ENCODE measurements at places on chromosomes 11 and 22.

- peak; percentile 51 for DNase-seq
Measured at GRCh38 chr22:17368554-17369438, 464 bp upstream of the CECR2 start.

DNA sequence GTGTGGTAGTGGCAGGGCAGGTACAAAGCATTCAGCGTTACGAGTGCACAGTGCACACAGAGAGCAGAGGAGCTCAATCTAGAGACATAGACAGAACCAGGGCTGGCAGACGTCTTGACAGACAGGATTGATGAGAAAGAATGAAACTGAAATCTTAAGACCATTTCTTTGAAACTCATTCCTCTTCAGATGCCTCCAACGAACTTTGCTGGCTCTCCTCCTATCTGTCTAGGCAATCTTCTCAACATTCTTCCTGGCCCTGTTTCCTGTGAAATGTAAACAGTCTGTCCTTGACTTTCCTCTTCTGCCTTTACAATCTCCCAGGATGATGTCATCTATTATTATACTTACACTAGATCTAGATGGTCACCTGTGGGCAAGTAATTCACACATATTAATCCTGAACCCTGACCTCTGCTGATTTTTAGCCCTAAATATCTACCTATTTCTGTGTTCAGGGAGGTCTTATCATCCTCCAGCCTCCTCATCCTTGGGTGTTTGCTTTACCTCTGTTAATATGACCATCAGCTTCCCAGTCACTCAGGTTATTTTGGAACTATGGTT lies 119.5 kb downstream of the ENTHD1 start:
- DNase-seq, result no peak

DNA sequence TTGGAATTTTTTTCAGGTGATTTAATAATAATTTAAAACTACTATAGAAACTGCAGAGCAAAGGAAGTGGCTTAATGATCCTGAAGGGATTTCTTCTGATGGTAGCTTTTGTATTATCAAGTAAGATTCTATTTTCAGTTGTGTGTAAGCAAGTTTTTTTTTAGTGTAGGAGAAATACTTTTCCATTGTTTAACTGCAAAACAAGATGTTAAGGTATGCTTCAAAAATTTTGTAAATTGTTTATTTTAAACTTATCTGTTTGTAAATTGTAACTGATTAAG lies 3.4 kb downstream of the MALAT1 start:
- DNase-seq, result no peak

DNA sequence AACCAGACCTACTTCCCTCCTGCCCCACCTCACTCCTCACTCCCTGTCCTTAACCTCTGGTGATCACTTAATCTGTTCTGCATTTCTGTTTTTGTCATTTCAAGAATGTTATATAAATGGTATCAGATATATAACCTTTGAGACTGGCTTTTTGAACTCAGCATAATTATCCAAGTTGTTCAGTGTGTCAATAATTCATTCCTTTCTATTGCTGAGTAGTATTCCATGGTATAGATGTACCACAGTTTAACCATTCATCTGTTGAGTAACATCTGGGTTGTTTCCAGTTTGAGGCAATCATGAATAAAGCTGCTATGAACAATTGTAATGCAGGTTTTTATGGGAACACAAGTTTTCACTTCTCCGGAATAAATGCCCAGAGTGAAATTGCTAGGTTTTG lies 34.6 kb upstream of the B3GNT6 start:
- DNase-seq, result no peak

GRCh38 chr22:44179196-44179988 lies 1.3 kb upstream of the PARVG start:
- DNase-seq, result no peak

- DNase-seq, result no peak
Measured at GRCh38 chr11:88398372-88398771, 60.8 kb upstream of the CTSC start.

GRCh38 chr11:86787018-86787536 lies 13.3 kb upstream of the PRSS23 start:
- no peak for DNase-seq

GRCh38 chr11:56545531-56545930 lies 2.5 kb upstream of the OR5M11 start:
- no peak for DNase-seq

DNA sequence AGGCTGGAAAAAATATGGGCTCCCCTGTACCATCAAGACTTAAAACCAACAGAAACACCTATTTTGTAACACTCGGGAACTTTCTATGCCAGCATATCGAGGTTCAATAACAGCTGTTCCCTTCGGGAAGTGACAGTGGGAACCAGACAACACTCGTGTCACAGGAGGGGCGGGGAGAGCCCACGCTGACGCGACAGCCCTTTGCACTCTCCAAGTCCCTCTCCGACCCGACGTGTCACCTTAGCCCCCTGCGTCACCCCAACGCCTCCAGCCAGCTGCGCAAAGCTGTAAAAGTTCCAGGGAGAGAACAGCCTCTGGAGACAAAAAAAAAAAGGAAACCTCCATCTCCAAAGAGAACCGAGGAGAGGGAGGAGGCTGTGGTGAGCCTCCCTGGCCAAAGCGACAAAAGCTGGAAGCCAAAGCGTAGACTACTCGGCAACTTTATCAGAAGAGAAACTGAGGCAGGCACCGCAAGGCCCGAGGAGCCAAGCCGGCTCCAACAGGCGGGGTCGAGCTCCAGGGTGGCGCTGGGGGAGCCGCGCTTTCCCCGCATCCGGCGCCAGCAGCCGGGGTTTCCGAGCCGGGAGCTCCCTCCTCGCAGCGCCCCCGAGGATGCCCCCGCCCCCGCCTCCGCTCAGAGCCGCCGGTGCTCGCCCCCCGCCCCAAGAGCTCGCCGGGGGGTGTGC lies 751 bp downstream of the ARFGAP3 start:
- peak; percentile 40 for DNase-seq

DNA sequence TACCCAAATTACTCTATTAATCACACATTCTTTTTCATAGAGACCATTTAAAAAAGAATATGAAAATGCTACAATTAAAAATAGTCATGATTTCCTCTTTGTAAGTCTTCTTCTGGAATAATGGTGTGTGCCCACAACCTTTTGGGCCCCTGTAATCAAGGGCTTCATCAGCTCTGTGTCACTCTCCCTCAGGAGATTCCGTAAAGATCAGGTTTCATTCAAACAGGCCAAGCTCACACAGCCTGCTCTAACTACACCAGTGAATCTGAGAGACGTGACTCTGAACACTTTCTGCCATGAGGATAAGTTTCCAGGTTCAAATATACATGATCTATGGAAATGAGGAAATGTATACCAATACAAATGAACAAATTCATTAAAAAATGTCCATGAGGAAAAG lies 9.5 kb downstream of the DRICH1 start:
- no peak for DNase-seq

GRCh38 chr11:61800331-61801281 lies 7.9 kb downstream of the FEN1 start:
- DNase-seq, result no peak

GRCh38 chr22:46918197-46918596 lies 155.7 kb downstream of the TBC1D22A start:
- DNase-seq, result no peak

DNA sequence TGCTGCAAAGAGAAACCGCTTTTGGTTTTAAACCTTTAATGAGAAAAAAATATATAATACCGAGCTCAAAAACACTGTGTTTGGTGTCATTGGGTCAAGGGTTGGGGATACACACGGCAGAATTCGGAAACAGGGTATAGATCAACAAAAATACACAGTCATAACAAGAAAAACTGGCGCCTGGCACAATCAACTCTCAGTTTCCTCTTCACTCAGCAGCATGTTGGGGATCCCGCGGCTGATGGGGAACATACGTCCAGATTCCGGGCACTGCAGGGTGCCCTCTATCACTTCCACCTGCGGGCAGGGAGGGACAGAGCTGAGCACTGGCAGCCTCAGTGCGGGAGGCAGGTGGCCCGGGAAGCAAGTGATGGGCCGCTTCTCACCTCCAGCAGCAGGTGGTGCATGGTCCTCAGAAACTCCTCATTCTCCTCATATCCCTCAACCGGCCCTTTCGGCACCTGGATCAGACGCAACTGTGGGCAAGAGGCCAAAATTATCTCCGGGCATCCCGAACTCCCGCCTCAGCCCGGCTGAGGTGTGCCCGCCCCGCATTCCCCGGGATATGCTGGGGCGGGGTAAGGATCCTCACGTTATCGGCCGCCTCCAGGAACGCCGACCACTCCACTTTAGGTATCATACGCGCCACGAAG lies 561 bp downstream of the TRMT112 start:
- DNase-seq, result peak; percentile 60

- DNase-seq, result no peak
Measured at GRCh38 chr11:108576523-108576922, 17.0 kb downstream of the EXPH5 start.

DNA sequence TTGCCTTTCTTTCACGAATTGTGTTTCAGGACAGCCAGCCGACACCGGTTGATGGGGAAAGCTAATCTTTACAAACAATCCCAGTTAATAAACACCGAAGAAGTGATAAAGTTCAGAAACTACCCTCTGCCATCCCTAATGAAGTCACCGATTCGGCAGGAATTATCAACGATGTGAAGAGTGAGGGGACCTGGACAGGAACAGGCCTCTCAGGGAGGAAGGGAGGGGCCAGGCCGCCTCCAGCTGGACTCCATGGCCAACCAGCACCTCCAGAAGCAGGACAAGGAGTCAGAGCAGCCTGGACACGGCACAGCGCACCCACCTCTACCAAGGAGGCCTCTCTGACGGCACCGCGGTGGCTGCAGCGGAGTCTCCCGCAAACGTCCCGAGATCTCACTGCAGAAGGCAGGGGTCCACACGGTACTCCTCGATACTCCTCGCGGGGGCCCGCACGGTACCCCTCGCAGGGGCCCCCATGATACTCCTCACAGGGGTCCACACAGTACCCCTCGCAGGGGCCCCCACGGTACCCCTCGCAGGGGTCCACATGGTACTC lies 3.9 kb downstream of the TOLLIP start:
- no peak for DNase-seq

DNA sequence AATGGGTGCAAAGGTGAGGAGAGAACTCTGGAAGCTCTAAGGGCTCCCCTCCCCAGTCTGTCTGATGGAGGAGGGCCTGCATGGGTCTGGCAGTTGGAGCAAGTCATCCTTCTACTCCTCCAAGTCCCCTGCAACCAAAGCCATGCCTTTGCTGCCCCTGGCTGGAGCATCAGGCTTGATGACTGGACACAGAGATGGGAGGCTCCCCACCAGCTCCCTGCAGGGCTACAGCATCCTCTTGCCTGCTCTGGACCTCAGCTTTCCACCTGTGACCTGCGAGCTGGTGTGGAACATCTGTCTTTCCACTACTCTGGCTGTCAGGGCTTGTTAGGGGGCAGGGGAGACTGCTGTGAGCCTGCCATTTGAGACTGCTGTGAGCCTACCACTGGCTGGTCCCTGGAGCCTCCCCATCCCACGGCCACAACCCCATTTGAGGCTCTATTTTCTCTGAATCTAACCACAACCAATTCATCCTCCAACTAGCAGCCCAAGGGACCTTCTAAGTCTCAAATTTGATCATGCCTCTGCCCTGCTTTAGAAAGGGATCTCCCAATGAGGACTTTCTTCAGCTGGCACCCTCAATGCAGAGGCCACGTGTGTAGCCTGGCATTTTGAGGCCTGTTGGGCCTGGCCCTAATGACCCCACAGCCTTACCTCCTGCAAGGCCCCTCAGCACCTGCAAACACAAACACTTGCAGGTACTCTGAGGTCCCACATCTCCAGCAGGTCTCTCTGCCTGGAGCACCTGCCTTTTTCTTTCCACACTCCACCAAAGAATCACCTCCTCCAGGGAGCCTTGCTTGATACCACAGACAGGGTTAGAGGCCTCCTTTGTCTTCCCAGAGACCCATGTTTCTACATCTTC lies 9.9 kb downstream of the P2RY6 start:
- DNase-seq, result no peak

GRCh38 chr11:97364047-97364446 lies 974.2 kb downstream of the JRKL start:
- no peak for DNase-seq

DNA sequence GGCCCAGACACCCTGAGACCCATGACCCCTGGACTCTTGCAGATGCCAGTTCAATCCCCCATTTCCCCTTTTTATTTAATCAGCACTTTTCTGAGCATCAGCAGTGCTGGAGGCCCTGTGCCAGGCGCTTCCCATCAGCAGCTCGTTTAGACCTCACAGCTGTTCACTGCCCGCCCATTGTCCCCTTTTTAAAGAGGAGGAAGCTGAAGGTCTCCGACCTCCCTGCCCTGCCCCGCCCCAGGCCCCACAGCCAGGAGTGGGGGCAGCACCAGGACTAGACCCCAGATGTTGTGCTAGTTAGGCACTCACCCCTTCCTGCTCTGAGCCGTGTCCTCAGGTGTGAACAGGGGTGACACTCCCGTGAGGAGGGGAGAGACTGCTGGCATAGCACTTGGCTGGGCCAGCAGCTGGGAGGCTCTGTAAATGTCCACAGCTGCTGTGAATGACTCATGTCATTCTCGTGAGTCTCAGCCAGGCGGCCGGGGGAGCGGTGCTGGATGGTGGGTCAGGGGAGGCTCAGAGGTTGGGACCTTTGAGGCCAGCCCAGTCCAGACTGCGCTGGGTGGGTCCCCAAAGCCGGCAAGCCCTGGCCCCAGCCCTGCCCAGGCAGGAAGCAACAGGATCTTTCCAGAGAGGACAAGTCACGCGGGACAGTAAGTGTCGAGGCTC lies 19.9 kb downstream of the EMID1 start:
- peak; percentile 49 for DNase-seq

DNA sequence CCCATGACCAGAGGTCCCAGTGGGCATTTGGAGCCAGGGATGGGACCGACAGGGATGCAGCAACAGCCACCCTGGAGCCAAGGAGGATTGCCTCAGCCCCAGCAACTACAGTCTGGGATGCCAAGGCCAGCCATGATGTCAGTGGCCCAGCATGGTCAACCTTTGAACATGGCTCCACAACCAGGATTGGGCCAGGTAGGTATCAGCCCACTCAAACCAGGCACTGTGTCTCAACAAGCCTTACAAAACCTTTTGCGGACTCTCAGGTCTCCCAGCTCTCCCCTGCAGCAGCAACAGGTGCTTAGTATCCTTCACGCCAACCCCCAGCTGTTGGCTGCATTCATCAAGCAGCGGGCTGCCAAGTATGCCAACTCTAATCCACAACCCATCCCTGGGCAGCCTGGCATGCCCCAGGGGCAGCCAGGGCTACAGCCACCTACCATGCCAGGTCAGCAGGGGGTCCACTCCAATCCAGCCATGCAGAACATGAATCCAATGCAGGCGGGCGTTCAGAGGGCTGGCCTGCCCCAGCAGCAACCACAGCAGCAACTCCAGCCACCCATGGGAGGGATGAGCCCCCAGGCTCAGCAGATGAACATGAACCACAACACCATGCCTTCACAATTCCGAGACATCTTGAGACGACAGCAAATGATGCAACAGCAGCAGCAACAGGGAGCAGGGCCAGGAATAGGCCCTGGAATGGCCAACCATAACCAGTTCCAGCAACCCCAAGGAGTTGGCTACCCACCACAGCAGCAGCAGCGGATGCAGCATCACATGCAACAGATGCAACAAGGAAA lies 27.3 kb upstream of the L3MBTL2 start:
- DNase-seq, result no peak

GRCh38 chr11:111213256-111213655 lies 32.3 kb upstream of the POU2AF2 start:
- no peak for DNase-seq

- no peak for DNase-seq
Measured at GRCh38 chr11:1913271-1914060, 6.0 kb upstream of the TNNT3 start.

GRCh38 chr11:2088746-2089535 lies 50.2 kb downstream of the IGF2 start:
- DNase-seq, result no peak

GRCh38 chr11:34509336-34509876 lies 4.2 kb downstream of the ELF5 start:
- DNase-seq, result no peak

Data from uterus (tissue), 4 donors.